Activated naive CD8-positive, alpha-beta T cell treated with anti-CD3 and anti-CD28 coated beads, Interleukin-2, amount 10 ng/mL, durations not matched to agents 7 days and 5 days (primary cell): ENCODE measurements at places on chromosomes 13 and 19. TPM values are rescaled to one million over a fixed set of nuclear protein-coding genes. Genes with fewer than 3 reads are reported as not detected.

The RASIP1 gene
- not detected for total RNA-seq

The CEBPA gene
- total RNA-seq, result 1.9 TPM

The ZNF563 gene
- 5.2 TPM for total RNA-seq

The CD22 gene
- 1.8 TPM for total RNA-seq

The ZNF628 gene
- total RNA-seq, result 9.4 TPM

DNA sequence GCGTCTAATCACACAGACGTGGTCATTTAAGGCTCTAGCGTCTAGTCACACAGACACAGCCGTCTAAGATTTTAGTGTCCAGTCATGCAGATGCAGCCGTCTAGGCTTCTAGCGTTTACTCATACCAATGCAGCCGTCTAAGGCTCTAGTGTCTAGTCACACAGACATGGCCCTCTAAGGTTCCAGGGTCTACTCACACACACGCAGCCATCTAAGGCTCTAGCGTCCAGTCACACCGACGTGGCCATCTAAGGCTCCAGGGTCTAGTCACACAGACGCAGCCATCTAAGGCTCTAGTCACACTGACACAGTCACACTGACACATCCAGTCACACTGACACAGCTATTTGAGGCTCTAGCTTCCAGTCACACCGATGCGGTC, 55.7 kb downstream of the KLF2 start:
- DNase-seq, result peak; percentile 16
- H3K4me1 ChIP-seq, result peaks cover 26% of the 10 kb centered on the region
- peaks cover 12% of the 10 kb centered on the region for H3K36me3 ChIP-seq

DNA sequence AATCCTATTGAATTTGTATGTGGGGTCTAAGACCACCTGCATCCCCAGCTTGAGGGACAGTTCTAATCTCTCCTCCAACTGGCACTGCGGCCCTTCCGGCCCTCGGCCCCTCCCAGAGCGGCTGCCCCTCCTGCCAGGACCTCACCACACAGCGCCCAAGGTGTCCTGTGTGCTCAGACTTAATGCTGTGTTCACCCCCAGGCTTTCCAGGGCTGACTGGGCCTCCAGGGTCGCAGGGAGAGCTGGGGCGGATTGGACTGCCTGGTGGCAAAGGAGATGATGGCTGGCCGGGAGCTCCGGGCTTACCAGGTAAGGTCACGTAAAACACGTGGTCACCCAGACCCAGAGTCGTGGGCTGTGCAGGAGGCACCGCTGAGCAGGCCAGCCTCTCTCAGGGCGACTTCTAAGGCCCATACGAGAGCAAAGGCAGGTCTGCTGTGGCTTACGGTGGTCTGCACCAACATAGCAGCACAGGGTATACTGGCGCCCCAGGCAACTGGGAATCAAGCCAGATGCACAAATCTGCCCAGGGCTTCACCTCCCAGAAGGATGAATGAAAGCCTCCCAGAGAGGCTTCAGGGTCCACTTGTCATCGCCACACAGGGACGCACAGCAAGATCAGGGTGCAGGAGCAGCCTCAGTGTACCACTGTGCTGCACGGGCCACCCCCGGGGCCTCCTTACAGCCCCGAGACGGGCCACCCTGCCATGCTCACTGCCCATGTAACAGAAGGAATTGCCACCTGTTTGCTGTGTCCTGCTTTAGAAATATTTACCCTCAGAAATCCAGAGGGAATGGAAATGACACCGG, 69.4 kb downstream of the RAB20 start:
- H3K27ac ChIP-seq, result no peak overlapping the region
- H3K36me3 ChIP-seq, result no peaks in the 10 kb centered on the region
- no peak overlapping the region for H3K4me3 ChIP-seq
- H3K4me1 ChIP-seq, result no peaks in the 10 kb centered on the region
- DNase-seq, result no peak

DNA sequence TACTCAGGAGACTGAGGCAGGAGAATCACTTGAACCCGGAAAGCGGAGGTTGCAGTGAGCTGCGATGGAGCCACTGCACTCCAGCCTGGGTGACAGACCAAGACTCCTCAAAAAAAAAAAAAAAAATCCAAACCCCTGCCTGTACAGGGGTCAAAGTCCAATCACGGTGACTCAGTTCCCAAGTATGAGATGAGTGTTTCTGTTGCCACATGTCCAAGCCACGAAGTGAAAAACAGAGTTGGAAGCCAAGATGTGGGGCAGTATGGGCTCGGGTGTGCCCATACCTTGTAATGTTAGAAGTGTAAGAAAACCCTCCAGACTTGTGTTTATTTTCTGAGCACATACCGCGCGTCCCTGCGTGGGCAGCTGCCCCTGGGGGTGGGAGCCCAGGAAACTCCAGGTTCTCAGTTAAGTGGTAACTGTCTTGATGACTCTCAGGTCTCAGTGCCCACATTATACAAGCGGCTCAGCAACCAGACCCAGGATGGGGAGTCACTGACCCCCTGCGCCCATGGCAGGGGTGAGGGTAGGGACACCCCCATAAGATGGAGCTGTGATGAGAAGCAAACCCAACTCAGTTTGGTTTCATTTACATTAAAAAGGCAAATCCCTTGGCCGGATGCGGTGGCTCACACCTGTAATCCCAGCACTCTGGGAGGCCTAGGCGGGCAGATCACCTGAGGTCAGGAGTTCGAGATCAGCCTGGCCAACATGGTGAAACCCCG, 1.2 kb upstream of the GPX4 start:
- peak overlapping the region; percentile 80 for H3K27ac ChIP-seq
- peaks cover 34% of the 10 kb centered on the region for H3K4me1 ChIP-seq
- no peaks in the 10 kb centered on the region for H3K27me3 ChIP-seq

DNA sequence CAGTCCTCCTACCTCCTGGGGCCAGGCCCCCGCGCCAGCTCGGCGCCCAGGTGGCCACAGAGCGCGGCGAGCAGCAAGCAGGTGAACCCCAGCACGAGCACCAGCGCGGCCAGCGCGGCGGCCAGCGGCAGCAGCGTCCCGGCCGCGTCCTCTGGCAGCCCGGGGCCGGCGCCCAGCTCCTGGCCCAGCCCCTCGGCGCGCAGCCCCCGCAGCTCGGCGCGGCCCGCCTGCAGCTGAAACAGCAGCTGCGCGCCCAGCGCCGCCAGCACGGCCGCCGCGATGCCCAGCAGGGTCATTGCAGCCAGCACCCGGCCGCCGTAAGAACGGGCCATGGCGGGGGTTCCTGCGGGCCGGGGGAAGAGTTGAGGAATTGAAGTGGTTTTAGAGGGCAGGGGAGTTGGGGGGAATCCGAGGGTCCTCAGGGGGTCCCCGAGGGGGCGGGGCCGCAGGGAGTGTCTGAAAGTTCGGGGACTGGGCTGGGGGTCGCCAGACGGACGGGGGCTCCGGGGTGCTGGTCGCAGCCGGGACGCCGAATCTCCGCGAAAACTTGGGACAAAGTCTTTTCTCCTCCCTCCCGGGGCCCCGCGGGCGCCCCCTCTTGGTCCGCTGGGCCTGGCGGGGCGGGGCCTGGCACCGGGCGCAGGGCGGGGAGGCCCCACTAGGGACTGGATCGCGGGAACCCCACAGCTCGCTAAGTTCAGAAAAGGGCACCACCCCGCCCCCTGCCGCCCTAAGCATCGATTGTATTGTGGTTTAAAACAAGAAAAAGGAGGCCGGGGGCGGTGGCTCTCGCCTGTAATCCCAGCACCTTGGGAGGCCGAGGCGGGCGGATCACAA, at the start of gene TMEM221:
TMEM221 (minus strand) TSS at position 538 of the 837 bp plus-strand sequence; CDS start at position 332, 206 bp downstream.
- peak within 1 kb of the TSS; percentile 51 for H3K4me3 ChIP-seq
- no peak within 1 kb of the TSS for H3K27ac ChIP-seq
- H3K4me1 ChIP-seq, result peaks cover 13% of the 10 kb centered on the region
- no peaks in the 10 kb centered on the region for H3K36me3 ChIP-seq
- H3K27me3 ChIP-seq, result peaks cover 23% of the 10 kb centered on the region

DNA sequence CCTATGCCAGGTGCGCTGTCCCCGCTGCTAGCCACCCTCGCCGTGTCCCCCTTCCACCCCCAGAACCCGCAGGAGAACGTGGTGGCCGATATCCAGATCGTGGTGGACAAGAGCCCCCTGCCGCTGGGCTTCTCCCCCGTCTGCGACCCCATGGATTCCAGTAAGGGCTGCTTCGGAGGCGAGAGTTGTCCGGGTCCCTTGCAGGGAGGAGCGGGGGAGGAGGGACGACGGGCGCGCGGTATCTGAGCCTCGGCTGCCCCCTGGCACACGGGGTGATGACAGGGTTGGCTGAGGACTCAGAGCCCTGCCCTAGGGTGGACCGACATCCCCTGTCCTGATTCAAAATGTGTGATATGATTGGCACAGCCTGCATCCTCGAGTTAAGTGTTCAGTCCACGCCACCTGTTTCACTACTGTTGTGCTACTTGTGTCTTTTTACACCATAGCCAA, 653 bp downstream of the MVB12A start:
- peak; percentile 60 for DNase-seq
- H3K27ac ChIP-seq, result peak overlapping the region; percentile 80
- no peaks in the 10 kb centered on the region for H3K27me3 ChIP-seq

- no peaks in the 10 kb centered on the region for H3K4me1 ChIP-seq
- H3K27me3 ChIP-seq, result no peaks in the 10 kb centered on the region
- no peak overlapping the region for H3K27ac ChIP-seq
- H3K36me3 ChIP-seq, result no peaks in the 10 kb centered on the region
These were observed 201.9 kb upstream of the SOX1 start for GRCh38 chr13:111865046-111865445.

DNA sequence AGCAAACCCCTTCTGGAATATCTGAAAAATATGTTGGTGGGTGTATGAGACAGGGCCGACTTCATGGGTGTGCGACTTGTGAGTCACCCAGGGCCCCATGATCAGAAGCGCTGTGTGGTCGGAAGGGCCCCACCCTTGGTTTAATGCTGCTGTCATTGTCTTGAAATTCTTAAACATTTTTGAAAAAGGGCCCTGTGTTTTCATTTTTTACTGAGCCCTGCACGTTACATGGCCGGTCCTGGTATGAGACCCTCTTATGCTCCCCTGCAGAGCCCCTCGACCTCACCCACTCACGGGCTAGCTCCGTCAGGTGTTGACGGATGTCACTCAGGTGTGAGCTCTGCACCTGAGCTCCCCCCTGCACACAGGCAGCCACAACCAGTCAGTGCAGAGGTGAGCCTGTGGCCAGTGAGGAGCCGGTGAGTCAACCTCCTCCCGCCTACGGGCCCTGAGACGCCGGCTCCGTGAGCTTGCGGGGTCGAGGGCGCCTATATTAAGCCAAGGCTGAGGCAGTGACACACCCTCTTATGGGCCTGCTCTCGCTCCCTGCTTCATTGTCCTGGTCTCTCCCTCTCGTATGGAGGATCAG, 27.7 kb downstream of the GADD45B start:
- peak overlapping the region; percentile 71 for H3K4me3 ChIP-seq
- H3K27me3 ChIP-seq, result no peaks in the 10 kb centered on the region
- DNase-seq, result peak; percentile 69
- H3K27ac ChIP-seq, result peak overlapping the region; percentile 95
- H3K36me3 ChIP-seq, result no peaks in the 10 kb centered on the region

DNA sequence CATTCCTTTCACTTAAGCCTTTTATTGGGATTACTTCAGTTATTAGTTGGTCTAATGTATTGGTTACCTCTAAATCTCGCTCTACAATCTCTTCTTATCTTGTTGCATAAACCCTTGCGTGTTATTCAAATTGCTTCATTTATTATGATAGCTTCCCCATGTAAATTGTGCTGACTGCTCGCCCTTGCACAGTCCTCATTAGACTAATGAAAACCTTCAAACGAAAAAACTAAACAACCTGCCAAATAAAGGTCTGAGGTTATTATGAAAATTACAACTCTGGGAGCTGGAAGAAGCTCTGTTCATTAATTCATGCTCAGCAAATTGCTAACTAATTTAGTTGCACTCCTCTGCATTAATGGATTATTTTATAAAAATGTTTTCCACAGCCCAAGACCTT, 320.1 kb downstream of the DACH1 start:
- H3K4me1 ChIP-seq, result no peaks in the 10 kb centered on the region
- no peak overlapping the region for H3K27ac ChIP-seq
- no peak overlapping the region for H3K4me3 ChIP-seq
- DNase-seq, result no peak

GRCh38 chr13:66501181-66501580, 729.0 kb downstream of the PCDH9 start:
- no peak for DNase-seq
- no peak overlapping the region for H3K4me3 ChIP-seq
- H3K36me3 ChIP-seq, result no peaks in the 10 kb centered on the region
- H3K27ac ChIP-seq, result no peak overlapping the region
- no peaks in the 10 kb centered on the region for H3K4me1 ChIP-seq

DNA sequence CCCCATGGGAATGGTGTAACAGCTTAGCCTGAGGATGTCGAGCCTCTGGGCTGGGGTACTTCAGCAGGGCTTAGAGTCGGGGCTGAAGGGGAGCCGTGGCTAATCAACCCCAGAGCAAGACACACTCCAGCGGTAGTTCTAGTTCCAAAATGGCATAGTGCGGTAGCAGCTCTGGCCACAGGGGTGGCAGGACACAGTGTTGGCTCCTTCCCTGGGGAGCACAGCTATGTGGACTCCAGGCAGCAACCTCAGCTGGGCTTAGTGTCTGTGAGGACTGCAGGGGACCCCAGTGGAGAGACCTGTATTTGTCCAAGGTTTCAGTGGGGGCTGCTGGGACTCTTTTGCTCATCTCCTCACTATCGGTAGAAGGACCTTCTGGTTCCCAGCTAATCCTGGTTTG, 70.8 kb upstream of the PCDH20 start:
- no peaks in the 10 kb centered on the region for H3K4me1 ChIP-seq
- H3K27me3 ChIP-seq, result no peaks in the 10 kb centered on the region
- H3K27ac ChIP-seq, result no peak overlapping the region

DNA sequence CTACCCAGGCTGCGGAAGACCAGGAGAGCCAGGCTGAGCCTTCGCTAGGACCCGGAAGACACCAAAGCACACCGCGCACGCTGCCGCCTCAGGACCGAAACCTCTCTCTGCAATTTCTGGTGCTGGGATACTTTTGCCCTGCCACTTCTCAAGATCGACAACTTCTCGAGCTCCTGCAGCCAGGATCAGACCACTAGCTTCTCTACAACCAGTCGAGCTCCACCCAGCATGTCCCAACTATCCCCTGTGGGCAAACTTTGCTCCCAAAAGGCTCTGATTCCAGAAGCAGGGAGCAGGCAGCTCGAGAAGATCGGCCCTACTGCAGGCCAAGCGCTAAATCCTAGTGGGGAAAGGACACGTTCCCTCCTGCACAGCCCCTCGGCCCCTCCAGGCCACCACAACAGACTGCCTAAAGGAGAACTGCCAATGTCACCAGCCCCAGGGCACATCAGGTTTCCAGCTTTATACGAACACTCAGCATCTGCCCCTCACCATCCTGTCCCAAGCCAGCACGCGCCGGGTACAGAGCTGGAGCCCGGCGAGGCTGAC, 979 bp downstream of the AKAP8 start:
- H3K4me3 ChIP-seq, result peak overlapping the region; percentile 98
- no peaks in the 10 kb centered on the region for H3K27me3 ChIP-seq
- DNase-seq, result peak; percentile 63
- peaks cover 22% of the 10 kb centered on the region for H3K4me1 ChIP-seq
- H3K27ac ChIP-seq, result peak overlapping the region; percentile 100

DNA sequence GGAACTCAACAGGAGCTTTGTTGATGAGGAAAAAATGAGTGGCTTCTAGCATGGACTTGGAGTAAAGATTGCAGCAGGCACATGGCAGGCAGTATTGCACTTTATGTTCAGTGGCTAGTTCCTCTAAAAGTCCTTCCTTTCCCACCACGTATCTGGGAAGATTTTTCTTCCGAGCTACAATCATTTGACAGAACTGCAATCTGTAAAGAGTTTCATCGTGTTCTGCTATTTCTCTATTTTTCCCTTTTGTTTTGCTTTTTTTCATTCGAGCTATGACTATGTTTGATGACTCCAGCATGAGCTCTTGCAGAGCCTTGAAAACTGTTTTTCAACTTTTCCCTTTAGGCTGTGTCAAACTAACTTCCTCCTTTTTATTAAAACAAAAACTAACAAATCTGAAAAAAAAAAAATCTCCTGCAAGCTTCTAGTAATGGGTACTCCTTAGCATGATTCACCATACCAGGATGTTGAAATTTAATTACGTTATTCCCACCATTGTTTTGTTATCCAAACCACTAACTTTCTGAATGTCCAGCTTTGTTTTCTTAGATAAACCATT, 12.3 kb downstream of the CLDN10 start:
- H3K27ac ChIP-seq, result no peak overlapping the region
- no peaks in the 10 kb centered on the region for H3K4me1 ChIP-seq
- no peaks in the 10 kb centered on the region for H3K36me3 ChIP-seq
- H3K4me3 ChIP-seq, result no peak overlapping the region
- DNase-seq, result no peak
